ENCODE measurements at places on chromosomes 3 and 15.

DNA sequence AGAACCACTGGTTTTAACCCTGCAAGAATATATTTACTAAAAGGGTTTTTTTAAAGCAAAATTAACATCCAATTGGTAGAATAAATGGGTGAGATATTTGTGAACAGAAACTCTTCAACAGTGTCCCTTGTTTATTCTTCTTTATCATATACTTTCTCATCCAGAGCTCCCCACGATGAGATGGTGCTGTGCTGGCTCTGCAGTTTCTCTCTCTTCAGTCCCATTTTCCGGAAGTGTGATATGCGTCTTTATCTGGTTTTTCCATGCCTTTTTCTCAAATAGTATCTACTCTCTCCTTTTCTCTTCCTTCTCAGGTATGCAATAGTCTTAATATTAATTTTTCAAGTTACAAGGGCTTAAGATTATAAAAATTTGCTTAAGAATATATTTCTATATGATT, 1.5 kb downstream of the EAF2 start:
- DNase-seq = no peak

DNA sequence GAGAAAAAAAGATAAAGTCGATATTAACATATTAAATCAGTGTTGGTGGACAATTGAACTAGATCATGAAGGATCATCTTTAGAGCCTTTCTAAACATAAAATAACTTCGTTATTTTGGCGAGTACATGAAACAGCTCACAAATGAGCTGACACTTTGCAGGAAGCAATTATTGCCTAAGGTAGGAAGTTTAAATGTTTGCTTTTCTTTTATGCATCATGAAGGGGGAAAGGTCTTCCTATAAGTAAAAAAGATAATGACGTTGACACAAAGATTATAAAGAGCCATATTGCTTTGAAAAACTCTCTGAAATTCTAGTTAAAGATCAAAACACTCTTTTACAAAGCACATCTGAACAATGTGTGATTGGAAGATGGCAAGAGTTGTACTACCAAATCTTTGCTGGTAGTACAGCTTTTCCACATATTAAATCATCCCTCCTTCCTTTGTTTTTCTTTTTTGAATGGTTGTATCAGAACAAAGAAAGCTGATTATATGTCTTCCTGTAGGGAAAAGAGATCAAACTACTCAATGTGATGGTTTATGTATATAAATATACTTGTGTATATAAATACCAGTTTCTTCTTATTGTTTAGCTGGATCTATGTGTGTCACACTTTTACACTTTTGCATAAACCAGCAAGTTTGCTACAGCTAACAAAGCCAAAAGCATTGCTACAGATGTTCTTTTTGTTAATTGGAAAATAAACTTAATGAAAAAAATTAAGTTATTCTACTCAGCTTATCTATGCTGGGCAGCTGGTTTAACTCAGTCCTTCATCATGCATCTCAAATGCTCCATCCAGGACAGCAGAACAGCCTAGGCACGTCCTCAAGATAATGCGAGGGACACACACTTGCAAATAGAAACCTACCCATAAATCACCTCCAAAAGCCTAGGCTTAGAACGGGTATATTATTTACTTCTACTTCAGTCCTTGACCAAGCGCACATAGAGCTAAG, 850.8 kb upstream of the ROBO1 start:
- DNase-seq = no peak

DNA sequence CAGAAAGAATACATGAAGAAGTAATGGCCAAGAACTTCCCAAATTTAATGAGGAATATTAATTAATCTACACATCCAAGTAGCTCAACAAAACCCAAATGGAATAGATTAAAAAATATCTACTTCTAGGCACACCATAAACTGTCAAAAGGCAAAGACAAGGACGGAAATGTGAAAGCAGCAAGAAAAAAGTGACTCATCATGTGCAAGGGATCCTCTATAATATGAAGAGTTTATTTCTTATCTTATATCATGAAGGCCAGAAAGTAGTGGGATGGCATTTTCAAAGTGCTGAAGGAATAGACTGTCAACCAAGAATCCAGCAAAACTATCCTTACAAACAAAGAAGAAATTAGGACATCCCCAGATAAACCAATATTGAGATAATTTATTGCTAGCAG, 73.9 kb upstream of the PRICKLE2 start:
- DNase-seq = no peak

DNA sequence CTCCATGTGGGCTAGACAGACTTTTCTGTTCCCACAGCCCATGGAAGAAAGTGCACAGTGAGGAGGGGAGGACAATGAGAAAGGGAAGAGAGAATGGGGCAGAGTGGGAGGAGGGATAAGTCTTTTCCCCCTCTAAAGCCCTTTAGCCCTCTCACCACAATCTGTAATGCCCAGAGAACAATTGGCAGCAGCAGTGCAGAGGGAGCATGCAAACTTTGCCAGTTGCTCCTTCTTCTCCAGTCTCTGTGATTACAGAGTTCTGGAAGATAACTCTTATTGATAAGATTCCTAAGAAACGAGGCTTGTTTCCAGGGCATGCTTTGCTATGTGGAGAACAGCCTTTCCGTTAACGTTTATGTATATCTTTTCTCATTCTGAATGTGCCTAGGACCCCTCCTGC, 50.0 kb upstream of the FMN1 start:
- DNase-seq = no peak

DNA sequence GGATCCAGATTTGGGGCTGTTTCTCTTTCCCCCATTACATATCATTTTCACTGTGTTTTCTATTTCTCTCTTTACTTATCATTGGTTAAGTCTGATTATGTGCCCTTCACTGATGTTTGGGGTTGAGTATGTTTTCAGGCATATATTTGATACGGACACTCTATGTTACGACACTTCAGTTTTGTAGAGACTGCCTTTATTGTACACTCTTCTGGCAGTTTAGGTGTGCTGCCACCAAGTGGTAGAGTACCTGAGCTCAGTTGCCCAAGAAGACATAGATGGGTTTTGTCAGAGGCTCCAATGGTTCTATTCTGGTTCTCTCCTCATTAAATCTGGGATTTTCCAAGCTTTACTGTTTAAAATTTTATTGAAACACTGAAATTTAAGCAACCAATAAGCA, 255.0 kb upstream of the ROPN1 start:
- no peak for DNase-seq

- no peak for DNase-seq
These were observed 53.4 kb upstream of the ATP2B2 start for GRCh38 chr3:10558736-10559135.

- no peak for DNase-seq
These were observed 930.7 kb downstream of the ZPLD1 start for GRCh38 chr3:103365467-103365866.

- DNase-seq = no peak
These were observed 18.3 kb downstream of the TGM4 start for GRCh38 chr3:44892689-44893088.

Data from ureter (tissue), 1 donor.